ENCODE measurements at places on chromosomes 5 and 9.

DNA sequence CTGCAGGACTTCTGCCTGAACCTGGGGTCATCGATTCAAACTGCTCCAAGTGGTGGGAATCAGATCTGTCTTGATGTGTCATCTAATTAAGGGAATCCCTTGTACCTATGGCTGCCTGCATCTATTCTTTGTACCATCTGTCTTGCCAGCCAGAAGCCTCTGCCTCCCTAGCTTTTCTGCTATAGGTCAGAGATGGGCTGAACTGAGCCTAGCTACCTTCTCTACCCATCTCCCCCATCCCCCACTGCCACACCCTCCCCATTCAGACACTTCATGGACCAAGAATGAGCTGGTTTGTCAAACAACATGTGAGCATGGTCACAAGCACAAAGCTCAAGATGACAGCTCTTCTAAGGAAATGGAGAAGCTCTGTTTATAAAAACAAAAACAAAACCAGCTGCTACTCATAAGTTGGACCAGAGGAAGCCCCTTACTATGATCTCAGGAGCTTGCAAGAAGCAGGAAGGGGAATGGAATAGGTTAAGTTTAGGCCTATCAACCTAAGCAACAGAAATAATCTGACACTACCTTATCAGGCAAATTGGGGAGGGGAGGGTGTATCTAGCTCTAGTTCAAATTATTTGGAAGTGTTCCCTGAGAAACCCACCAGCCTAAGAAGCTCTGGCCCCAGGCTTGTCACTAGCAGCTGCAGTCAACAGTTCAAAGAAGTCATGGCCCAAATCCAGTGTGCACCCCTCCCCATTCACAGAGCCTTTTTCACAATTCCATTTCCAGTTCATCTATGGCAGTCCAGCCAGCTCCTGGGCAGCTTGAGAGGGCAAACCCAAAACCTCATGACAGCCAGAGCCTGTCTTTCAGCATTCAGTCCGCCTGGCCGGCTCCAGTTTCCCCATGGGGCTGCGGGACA, 29.9 kb downstream of the SKP1 start:
- DNase-seq: no peak

- no peak for DNase-seq
Observed at GRCh38 chr5:145161391-145161790, 673.8 kb downstream of the PRELID2 start.

GRCh38 chr9:82600536-82601292, 462.2 kb downstream of the RASEF start:
- DNase-seq: peak; percentile 43

GRCh38 chr5:40217553-40217952, 462.2 kb upstream of the PTGER4 start:
- no peak for DNase-seq

DNA sequence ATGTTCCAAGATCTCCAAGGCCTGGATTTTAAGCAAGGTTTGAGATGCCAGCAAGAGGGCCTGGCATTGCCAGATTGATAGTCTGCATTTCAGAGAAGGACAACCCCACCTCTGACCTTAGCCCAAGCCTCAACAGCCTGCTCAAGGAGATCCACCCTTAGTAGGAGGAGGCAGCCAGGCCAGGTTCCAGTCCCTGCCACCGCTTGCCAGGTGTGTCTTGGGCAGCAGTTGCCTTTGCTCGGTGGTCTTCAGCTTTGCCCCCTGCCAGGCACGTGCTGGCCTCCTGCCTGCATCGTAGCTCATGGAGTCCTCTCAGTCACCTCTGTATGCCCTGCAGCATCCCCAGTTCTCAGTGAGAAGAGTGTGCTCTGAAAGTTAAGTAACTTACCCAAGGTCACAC, 134.2 kb downstream of the KCNIP1 start:
- no peak for DNase-seq

DNA sequence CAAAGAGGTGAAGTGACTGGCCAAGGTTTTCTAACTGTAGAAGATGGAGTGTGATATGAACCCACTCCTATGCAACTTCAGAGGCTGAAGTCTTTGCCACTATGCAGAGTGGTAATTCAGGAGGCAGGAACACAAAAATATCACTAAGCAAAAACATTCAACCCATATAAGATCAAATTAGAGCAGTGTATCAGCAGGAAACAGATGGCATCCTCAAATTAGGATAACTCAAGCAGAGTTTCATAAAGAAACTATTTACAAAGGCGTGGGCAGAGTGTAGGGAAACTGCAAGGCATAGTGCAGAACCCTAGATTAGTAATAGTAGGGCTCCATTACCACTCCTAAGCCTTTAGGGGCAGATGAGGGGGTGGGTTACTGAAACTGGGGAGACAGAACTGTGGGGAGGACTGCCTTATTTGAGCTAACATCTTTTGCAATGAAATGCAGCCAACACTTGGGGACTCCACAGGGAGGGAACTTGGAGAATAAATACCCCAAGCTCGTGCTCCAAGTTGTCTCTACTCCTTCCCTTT, 72.2 kb downstream of the PTTG1 start:
- no peak for DNase-seq

DNA sequence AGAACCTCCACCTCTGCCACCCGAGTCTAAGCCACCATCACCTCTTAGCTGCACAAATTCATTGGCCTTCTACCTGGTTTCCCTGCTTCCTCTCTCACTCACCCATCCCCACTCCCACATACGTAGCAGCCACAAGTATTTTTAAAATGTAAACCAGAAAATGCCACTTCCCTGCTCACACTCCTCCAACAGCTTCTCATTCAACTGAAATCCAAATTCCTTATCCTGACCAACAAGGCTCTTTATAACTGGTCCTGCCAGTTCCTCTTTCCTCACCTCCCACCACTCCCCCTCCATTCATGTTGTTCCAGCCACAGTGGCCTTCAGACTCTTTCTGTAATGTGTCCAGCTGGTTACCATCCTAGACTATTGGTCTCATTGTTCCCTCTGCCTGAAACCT, 25.0 kb upstream of the PALM2AKAP2 start:
- no peak for DNase-seq

DNA sequence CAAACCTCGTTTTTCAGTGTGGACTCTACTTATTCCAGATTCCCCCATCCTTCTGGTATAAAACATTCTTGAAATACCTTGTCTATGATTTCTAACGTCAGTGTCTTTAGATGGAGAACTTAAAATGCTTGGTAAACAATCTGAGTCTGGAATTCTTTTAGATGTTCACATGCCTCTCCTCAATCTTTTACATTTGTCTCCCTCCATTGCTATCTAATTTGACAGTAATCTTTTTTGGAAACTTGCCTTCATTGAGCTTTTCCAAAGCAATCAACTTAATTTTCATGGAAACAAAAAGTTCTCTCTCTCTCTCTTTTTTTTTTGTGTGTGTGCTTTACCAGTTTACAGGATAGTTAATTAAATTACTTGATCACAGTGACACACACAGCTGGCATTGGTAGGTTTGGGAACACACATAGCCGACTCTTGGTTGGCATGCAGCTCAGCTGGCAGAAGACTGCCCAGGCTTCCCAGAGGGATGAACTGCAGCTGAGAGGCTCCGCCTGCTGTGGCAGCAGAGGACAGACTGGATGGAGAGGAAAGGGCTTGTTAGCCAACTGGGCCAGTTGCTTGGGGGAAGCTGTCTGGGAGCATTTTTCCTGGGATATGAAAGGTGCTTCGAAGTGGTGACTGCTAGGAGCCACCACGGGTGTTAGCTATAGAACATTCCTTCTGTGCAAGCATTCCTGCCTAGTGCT, 271.3 kb downstream of the ZSWIM6 start:
- DNase-seq: no peak

DNA sequence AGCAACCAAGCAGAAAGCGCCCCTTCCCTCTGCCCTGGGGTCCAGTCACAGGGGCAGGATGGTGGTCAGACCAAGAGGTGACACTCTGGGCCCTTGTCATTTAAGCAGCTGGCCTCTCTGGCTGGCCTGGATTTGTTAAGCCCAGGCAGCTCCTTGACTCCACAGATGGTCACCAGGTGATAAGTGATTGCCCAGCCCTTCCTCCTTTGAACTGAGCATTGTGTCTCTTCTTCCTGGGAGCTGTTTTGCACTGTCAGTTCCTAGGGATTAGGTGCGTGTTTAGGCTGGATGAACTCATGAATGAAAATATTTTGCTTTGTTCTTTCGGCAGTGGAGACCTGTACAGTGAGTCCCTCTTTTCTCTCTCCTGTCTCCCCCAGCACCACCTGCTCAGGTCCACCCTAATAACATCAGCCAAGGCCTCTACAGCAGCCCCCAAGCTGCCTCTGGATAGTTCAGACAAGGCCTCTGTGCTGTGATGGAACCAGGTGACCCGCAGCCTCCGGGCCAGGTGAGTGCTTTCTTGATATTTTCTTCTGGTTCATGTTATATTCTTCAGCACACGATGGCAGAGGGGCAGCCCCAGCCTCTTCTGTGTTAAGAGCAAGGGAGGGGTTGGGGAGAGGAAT, 139.7 kb upstream of the PITX1 start:
- no peak for DNase-seq

DNA sequence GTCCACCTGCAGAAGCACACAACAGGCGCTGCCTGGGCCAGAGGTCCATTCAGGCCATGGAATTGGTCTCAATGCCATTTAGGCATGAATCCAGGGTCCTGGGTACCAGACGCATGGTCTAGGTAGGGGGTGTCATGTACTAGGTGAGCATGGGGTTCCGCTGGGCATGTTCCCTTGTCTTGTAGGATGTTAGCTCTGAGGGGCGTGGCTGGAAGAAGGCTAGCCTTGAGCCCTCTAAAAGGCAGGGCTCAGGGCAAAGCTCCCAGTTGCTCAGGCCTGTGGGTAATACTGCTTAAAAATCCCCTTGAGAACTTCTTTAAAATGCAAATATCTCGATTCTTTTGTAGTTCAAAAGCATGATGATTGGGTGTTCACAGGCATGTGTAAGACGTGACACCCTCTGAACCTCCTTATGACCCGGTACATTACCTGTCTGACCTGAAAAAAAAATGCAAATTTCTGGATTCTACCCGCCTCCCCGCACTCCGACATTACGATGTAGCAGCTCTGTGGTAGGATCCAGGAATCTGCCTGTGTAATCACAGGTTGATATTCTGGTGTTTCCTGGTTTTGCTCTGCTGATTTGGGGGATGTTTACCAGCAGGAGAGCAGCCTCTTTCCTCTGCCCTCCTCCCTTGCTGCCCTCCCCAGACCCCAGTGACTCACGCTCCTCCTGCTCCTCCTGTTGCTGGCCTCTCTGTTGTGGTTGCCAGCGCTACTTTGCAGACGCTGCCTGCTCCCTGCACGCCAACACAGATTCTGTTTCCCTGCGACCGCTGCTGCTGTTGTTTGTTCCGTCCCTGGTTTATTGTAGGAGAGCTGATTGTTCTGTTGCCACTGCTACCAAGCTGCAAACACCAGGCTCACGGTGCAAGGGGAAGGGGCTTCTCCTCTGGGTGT, 5.7 kb downstream of the TMC1 start:
- DNase-seq: peak; percentile 52
